Esophagus squamous epithelium (tissue), 5 donors: ENCODE measurements at places on chromosomes 7 and 10.

DNA sequence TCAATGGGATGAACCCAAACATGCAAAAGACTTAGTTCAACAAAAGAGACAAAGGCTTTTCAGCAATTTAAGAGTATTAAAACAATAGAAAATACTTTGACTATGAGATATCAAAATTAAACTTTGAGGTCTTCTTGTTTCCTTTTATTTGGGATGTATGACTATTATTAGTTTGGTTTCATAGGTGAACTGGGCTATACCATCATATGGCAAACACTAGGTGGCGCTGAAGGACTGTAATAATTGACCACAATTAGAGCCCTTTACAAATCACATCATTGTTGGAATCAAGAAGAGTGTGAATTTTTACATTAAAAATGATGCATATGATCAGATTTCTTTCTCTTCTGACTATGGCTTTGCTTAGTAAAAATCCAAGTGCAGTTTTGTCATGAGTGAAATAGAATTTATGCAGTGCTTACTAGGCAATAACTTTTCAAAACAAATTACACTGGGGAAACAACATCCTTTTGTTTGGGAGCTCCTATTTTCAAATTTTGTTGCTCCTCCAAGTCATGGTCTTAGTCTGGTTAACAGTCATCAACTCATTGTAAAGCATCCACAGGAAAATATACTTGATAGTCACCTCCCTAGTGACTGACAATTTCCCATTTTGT lies 14.7 kb upstream of the NXPH1 start:
- DNase-seq = no peak

DNA sequence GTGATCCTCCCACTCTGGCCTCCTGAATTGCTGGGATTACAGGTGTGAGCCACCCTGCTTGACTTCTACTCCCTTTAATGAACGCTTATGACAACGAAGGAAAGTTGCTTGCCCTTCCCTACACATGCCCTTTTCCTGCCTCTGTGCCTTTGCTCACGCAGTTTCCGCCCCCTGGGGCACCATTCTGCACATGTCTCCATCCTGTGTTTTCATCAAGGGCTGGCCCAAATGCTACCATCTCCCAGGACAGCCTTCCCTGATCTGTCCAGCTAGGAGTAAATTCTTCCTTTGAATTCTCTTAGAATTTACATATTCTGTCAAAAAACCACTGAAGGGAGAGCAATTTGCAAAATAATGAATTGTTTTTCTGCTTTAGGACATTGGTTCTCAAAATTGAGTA lies 50.0 kb upstream of the KMT2C start:
- no peak for DNase-seq

DNA sequence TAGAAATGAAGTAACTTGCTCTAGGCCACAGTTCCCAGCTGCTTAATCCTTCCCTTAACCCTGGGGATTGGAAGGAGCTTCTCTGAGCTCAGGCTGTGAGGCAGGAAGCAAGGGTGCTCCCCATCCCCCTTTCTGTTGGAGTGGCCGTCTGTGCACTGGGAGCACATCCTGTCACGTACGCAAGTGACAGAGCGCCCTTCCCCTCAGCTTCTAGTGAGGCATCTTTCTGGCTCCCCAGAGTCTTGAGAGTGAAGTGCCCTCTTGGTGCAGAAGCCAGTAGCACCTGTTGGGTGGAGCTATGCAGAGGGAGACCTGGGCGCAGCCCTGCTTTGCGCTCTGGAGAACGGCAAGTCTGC lies 47.8 kb downstream of the SHH start:
- no peak for DNase-seq

DNA sequence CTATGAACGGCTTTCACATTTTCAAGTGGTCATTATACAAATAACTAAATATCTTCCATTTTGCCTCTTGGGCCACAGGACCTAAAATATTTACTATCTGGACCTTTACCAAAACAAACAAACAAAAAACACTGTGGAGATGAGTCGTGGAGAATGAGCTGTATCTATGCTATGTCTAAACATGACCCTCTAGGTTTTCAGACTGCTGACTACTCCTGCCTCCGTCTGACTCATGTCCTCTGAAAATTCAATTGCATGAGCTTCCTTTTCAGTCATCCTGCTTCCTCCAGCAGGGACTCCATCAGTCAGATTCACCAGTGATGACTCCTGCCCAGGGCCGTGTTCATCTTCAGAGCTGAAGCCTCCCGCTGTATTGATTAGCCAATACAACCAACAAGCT lies 96.8 kb downstream of the COL28A1 start:
- no peak for DNase-seq

DNA sequence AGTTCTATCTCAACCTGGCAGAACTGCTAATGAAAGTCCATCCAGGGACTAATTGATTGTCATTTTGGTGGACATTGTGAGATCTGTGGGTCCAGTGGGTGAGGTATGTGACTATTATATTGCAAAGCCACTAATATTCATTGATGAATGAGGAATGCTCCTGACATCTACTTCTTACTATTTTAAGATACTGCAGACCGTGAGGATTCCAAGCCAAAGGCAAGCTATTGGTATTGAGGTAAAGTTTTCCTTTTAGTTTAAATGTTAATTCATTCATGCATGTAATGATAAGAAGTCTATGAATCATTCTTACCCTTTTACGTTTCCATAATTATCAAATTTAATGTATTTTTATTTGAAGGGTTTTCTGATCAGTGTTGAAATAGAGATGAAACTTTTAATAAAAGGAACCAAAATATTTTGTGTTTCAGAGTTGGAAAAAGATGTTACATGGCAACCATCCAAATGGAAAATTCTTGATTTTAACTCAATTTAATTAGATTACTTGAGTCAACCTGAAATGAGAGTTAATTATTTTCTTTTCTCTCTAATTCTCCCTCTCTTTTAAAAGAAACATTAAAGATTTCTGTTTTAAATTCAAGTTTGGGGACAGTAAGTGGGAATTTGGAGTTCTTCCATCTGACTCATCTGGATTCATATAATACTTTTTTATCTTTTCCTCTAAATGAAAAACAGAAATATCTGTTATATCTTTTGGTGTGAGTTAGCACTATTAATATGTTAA lies 39.6 kb downstream of the NUP205 start:
- no peak for DNase-seq

DNA sequence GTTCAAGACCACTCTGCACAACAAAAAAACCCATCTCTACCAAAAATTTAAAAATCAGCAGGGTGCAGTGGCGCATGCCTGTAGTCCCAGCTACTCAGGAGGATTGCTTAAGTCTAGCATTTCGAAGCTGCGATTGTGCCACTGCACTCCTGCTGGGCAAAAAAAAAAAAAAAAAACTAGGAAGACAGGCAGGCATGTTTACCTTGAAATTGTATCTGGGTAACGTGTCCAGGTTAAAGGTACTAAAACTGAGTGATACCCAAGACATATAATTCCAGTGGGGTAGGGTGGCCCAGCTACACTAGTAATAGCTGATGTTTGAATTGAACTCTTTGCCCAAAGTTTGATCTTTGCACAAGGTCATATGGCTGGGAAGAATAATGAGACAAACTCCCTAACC lies 16.2 kb downstream of the GHITM start:
- DNase-seq = no peak

DNA sequence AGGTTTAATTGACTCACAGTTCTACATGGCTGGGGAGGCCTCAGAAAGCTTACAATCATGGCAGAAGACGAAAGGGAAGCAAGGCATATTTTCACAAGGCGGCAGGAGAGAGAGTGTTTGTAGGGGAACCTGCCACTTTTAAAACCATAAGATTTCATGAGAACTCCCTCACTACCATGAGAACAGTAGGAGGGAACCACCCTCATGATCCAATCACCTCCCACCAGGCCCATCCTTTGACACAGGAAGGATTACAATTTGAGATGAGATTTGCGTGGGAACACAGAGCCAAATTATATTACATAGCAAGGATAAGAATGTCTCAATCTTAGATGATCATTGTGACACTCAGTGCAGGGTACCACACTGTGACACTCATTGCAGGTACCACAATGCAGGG lies 44.2 kb downstream of the MRPL32 start:
- no peak for DNase-seq

DNA sequence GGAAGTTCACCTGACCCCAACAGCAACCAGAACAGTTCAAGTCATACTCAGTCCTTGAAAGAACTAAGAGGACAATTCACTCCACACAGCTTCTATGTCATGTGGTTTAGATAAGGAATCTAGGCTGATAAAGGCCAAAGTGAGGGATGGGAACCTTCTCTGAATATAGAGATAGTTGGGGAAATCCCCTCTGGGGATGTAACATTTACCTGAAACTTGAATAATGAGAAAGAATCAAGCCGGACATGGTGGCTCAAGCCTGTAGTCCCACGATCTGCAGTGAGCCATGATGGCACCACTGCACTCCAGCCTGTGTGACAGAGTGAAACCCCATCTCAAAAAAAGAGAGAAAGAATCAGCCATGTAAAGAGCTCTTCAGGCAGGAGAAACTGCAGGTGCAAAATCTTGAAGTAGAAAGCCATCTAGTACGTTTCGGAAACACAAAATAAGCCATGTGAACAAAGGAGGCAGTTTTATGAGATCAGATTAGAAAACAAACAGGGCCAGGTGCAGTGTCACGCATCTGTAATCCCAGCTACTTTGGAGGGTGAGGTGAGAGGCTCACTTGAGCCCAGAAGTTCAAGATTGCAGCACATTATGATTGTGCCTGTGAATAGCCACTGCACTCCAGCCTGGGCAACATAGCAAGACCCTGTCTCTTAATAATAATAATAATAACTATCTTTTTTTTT lies 4.5 kb upstream of the DNMBP start:
- DNase-seq = no peak

DNA sequence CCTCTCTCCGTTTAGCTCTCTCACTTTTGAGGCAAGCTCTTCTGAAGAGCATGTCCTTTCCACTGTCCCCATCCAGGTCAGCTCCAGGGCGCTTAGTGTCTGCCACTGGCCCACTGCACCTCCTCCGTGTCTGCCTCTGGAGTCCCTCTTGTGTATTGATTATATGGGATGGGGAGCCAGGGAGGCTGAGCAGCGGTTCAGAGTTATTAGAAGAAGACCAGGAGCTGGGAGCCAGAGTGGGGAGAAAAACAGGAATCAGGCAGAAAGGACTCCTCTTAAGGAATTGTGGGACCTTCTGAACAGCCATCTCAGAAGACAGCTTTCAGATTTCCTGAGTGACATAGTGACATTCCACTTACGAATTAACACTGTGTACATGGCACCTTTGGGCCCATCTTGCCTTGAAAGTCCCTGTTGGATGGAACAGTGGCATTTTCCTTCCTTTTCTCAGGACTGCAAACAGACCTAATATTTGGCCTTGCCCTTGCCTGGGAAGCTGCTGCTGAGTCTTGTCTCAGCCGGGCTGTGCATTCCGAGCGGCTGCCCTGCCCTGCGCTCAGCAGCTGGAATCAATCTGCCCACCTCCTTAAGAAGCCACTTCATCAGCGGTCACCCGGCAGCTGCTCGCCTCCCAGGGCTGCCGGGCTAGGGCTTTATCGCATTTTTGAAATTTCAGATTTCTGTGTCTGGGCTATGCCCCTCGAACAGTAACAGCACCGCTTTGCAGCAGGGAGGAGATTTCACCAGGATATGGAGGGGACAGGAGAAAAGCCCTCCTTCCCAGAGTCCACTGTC lies 81.1 kb upstream of the PRKG1 start:
- DNase-seq = no peak

GRCh38 chr10:24723386-24723787 lies 300 bp downstream of the ARHGAP21 start:
- no peak for DNase-seq

GRCh38 chr10:4824791-4825310 lies 1.2 kb upstream of the AKR1E2 start:
- DNase-seq = no peak

DNA sequence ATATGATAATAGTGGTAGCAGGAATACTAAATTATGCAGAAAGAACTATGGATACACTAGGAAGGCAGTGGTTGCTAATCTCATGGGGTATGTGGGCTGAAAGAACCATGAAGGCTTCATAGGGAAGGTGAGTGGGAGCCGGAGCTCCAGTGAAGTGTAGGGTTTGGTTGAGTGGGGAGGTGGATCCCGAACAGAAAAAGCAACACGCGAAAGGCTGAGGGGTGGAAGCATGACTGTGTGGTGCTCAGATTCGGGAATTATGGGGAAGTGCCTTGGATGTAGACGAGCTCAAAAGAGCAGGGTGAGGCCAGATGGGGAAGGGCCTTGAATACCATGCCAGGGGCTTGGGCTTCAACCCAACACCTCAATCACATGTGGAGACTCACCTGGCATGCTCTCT lies 715.1 kb downstream of the TYW1 start:
- no peak for DNase-seq

GRCh38 chr10:126221874-126222273 lies 166.4 kb downstream of the ADAM12 start:
- DNase-seq = no peak

- DNase-seq = no peak
Measured at GRCh38 chr10:126479280-126479895, 91.1 kb upstream of the ADAM12 start.

DNA sequence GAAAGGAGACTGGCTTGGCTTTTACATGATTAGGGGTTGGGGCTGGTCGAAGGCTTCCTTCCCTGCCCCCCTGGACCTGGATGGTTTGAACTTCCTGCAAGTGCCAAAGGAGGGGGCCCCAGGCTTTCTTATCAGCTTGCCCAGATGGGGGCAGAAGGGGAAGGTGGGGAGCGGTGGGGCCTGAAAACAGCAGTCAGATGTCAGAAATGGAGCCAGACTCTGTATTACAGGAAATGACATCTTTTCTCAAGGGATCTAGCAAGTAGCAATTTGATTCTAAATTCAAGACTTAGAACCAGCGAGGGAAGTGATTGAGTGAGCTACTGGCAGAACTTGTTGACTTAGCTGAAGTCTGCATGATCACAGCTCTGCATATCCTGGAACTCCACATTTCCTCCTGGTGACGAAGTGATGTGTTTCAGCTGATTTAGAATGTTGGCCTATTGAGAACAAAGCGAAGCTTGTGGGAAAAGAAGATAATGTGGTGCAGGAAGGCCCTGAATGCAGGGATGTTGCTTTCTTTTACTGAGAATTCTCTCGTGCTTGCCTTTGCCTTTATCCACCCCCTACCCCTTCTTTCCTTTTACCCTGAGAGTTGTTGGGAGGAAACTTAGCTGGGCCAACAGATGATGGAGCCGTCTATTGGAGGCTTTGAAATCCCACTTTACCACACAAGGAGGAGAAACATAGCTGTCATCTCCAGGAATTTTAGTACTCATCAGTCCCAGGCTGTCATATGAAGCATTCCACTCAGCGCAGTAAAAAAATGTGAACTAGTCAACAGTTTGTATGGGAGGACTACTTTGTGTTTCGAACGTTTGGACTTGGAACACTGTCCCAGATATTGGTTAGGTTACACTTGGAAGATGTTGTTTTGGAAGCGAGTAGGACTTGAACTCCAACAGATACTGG lies 43.2 kb downstream of the CCNY start:
- no peak for DNase-seq

GRCh38 chr7:151511946-151512345 lies 7.7 kb downstream of the RHEB start:
- no peak for DNase-seq
